HTR-8/SVneo (cell line): ENCODE measurements at places on chromosomes 3 and 15.

GRCh38 chr15:93862791-93863190 lies 368.6 kb upstream of the MCTP2 start:
- no peak for DNase-seq

DNA sequence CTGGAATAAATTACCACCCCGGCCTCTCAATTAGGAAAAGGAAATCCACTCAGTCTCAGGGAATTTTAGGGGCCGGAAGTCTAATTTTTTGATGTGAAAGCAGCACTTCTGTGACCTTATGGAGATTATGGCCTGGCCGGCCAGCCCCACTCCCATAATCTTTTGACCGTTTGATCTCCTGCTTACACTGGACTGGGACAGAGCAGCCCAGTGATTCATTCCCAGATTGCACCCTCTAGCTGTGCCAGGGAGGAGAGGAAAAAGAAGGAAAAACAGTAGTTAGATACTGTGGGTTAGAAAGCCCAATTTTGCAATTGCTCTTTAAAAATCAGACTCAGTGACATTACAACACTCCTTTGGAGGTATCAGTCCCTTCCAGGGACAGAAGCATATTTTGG lies 32.4 kb downstream of the GJD2 start:
- DNase-seq: peak; percentile 49

DNA sequence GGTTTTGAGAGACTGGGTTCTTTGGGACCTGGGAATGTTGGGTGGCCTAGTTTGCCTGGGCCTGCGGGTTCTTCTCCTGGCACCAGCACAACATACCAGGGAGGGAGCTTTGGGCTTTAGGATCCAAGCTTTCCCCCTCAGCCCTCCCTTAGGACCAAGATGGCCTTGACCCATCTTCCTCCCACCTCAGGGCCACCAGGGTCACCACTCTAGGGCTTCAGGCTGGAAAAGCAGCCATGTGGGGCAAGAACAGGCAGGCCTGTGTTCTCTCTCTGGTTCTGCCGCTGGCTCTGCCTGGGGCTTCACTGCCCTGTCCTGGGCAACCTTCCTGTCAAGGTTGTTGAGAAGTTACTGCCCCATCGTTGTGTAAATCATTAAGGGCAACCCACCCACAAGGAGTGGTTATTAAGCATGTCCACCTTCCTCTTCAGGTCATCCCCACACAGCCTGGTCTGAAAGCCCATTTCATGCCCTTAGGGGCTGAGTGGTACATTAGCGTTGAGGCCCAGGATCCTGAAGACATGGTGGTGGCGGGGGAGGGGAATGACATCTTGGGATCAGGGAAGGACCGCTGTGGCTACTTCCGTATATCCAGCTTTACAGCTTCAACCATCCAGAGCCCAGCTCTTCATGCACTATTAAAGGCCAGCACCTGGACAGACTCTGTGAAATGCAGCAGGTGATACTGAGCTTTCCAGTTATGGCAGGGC lies 652 bp downstream of the DUOX1 start:
- no peak for DNase-seq

DNA sequence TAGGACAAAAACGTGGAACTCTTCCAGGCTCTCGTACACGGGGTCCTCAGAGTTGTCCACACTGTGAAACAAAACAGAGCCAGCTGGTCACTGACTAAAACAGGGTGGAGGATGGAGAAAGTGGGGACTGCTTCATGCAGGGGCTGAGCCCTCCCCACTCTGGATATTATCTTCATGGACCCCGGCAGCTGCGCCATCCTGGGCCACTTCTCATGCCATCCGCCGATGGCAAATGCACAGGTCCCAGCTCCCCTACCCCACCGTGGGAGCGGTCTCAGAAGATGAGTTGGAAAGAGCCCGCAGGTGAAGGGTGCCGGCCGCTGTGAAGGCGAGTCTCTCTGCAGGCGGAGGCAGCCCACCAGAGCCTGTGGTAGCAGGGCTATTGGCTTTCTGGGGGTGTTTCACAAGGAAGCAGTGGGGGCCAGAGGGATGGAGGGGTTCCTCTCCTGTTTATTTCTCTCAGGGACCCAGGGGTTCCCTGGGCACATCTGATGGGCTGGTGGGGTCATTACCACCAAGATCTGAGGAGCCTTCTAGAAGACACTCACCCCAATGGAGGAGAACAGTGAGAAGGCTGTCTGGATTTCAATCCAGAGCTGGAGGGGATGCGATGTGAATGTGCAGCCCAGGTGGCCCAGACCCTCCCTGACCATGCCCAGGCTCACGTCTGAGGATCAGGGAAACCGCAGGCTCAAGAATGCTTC lies 177.3 kb downstream of the KLF13 start:
- DNase-seq: no peak

DNA sequence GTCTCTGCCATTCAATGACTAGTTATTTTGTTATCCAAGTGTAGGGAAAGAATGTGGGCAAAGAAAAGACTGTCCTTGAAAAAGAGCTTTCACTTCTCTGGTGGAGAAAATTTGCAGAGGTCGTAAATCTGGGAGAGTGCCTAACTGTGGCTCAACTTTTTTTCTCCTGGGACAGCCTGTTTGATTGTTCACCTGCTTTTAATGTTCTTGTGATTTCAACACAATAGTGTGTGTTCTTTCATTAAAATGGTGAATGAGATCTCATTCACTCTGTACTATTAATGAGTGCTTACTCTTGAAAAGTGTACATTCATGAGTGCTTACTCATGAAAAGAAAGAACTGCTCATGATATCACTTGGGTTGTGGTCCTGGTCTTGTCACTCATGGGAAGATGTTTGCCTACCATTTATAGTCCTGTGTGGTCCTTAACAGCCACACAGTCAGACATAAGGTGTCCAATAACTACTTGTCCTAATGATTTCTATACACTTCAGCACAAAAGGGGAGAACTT lies 567.3 kb downstream of the GRM7 start:
- no peak for DNase-seq

DNA sequence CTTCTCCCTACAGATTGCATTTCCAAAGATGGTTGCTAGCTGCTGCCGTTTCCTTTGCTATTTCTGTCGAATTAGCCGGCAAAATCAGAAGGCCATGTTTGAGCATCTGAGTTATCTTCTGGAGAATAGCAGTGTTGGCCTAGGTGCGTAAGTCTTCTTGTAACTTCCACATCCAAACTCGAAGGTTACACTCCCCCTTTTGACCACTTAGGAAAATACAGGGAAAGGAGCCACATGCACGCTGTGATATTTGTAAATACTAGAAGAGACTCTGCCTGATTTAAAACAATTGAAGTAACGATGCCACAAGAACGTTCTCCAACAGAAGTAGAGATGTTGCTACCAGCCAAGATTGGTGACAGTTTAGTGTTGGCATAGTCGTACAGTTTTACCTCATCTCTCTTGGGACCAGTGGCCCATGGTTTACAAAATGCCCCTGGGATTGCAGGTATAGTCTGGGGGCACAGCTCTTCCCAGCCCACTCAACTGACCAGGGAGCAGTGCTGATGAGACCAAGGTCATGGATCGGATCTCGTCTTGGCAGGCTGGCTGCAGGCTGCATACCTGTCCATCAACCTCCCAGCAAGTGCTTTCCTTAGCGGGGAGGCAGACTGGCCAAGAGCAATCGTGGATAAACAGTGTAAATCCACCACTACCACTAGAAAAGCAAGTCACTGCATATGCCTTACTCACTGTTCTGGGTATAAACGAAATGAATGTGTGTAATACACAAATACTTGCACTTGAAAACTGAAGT lies 268.4 kb upstream of the CHRM5 start:
- DNase-seq: no peak

DNA sequence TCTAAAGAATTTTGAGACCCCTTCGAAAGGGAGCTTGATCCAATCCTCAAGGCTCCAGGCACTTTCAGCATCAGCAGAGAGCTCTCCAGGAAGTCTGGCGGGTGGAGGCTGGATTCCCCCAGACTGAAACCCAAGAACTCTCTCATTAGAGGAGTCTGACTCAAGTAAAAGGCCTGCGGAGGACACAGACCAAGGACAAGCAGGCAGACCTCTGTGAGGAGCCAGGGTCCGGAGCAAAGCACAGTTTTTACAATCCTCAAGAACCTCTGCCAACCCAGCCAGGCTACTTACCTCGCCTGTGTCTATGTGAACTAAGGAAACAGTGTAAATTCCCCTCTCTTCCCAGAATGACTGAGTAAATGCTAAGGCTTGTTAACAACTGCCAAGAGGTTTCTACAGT lies 86.2 kb downstream of the FBN1 start:
- DNase-seq: peak; percentile 37

GRCh38 chr3:67294341-67294740 lies 296.2 kb downstream of the KBTBD8 start:
- DNase-seq: no peak

DNA sequence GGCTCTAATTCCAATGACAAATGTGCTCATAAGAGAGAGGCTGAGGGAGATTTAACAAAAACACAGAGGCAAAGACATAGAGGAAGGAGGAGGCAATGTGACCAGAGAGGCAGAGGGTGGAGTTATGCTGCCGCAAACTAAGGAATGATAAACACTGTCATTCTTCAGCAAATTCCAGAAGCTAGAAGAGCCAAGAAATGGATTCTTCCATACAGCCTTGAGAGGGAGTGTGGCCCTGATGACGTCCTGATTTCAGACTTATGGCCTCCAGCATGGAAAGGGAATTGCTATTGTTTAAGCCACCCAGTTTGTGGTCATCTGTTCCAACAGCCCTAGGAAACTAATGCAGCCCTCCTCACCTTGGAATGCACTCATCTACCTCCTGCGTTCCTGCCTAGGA lies 30.5 kb downstream of the CD47 start:
- DNase-seq: no peak

DNA sequence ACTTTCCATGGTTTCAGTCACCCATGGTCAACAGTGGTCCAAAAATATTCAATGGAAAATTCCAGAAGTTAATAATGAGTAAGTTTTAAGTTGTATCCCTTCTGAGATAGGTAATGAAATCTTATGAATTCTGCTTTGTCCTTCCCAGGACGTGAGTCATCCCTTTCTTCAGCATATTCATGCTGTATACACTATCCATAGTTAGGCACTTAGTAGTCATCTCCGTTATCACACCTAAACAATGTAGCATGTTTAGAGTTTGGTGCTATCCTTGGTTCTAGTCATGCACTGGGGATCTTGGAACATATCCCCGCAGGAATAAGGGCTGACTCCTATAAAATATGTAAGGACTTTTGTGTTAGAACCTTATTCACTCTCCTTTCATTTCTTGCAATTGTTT lies 153.2 kb downstream of the UNC13C start:
- DNase-seq: no peak

- no peak for DNase-seq
Measured at GRCh38 chr3:30596152-30596551, 10.2 kb upstream of the TGFBR2 start.

DNA sequence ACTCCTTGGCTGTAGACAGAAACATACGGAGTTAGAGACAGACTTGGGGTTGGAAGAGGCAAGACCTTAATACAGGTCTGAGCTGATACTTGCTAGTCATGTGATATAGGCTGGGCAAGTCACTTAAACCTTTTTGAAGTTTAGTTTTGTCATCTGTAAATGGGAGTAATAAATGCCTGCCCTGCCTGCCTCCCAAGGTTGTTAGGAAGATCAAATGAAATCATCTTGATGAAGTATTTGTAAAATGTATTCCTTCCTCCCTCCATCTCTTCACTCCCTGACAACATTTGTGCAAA lies 2.9 kb downstream of the PXK start:
- DNase-seq: no peak

GRCh38 chr3:171685116-171685895 lies 125.0 kb downstream of the PLD1 start:
- no peak for DNase-seq

GRCh38 chr3:162285259-162285658 lies 788.7 kb downstream of the OTOL1 start:
- no peak for DNase-seq

GRCh38 chr3:37162501-37163245 lies 11.7 kb downstream of the LRRFIP2 start:
- no peak for DNase-seq

DNA sequence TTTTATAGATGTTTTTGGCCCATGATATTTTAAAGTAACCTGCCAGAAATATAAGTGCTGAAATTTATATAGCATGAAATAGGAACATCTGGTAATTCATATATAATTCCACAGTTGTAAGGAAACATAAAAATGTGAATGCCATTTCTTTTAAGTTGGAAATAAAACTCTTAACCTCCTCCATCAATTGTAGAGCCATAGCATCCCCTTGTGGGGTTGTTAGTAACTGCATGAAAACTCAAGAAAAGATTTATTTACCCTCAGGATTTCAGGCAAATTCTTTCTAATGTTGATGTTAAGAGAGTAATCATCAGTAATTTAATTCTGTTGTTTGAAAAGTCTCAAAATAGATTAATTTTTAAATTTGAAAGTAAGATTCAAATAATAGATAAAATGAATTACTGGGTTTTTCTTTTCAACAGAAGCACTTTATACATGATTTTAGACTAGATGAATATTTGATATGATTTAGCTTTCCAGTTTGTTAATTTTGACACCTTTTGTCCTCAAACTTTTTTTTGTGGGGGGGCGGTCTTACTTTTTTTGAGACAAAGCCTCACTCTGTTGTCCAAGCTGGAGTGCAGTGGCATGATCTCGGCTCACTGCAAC lies 74.7 kb downstream of the RASA2 start:
- DNase-seq: peak; percentile 30

GRCh38 chr3:34969513-34969912 lies 669.8 kb upstream of the ARPP21 start:
- no peak for DNase-seq
